A549 treated with ZK216348 at 1 μM for 4 hours (cell line): ENCODE measurements at places on chromosomes 7 and 10. TPM values are rescaled to one million over a fixed set of nuclear protein-coding genes. Genes with fewer than 3 reads are reported as not detected.

The PIP gene
- total RNA-seq, result 0.51 to 0.75 TPM (median 0.71 TPM) in 3 of 5 replicates, not detected in the others

The VWDE gene
- total RNA-seq, result 0.29 to 1.3 TPM (median 0.47 TPM) in 5 replicates

The TET1 gene
- 0.26 to 0.64 TPM (median 0.58 TPM) in 5 replicates for total RNA-seq

The SSMEM1 gene
- total RNA-seq, result not detected in 5 replicates

The AKR1C1 gene
- 498 to 596 TPM (median 584 TPM) in 5 replicates for total RNA-seq

The FRA10AC1 gene
- total RNA-seq, result 3.9 to 8.2 TPM (median 5.3 TPM) in 5 replicates

The ZNF485 gene
- 1.4 to 2.4 TPM (median 1.8 TPM) in 5 replicates for total RNA-seq

The LOXL4 gene
- 1.0 to 1.5 TPM (median 1.4 TPM) in 5 replicates for total RNA-seq

The SLC26A3 gene
- not detected in 5 replicates for total RNA-seq
